ENCODE measurements at places on chromosomes 13 and 19.

- DNase-seq, result no peak
These were observed 3.3 kb downstream of the GPX4 start for GRCh38 chr19:1106841-1107660.

- DNase-seq, result no peak
These were observed 58.4 kb upstream of the UQCRFS1 start for GRCh38 chr19:29271341-29271740.

- peak; percentile 92 for DNase-seq
These were observed 67.0 kb upstream of the SERP2 start for GRCh38 chr13:44306371-44307192.

DNA sequence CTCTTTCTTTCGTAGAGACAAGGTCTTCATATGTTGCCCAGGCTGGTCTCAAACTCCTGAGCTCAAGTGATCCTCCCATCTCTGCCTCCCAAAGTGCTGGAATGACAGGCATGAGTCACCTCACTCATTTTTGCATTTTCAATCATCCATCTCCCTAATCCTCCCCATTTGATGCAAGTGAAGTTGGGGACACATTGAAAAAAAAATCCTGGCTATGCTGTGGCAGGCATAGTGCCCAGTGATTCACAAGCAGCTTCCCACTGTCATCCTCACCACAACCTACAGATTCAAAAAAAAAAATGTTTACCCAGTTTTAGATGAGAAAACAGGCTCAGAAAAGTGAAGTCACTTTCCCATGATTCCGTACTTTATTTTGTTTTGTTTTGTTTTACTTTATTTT, 44.7 kb upstream of the USP29 start:
- no peak for DNase-seq

DNA sequence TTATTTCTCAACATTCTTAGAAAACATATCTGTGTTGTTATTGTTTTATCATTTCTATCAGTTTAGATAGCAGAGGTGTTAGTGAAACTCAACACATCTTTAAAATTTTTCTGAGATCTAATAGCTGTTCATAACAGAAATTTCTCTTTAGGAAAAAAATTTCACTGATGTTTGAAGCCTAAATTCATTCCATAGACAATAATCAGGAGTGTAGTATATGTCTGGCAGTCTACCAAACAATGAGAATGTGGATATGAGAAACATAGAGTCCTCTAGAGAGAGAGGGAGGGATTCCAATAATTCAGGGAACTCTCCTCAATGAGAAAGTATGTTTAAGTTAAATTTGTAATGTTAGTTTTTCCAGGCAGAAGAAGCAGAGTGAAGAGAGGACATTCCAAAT, 118.2 kb upstream of the EDNRB start:
- no peak for DNase-seq

- no peak for DNase-seq
These were observed 209.9 kb downstream of the COL4A1 start for GRCh38 chr13:110097013-110097412.

GRCh38 chr19:48587387-48587786, 19.2 kb upstream of the SPACA4 start:
- DNase-seq, result no peak

GRCh38 chr13:20702915-20703779, at the start of gene IL17D:
Gene IL17D (plus strand): TSS chr13:20703699. CDS start chr13:20704002, 303 bp downstream.
- DNase-seq, result no peak

- no peak for DNase-seq
These were observed 44.5 kb downstream of the RUBCNL start for GRCh38 chr13:46342538-46342937.

- DNase-seq, result no peak
These were observed 154.2 kb downstream of the TNFRSF19 start for GRCh38 chr13:23724196-23724970.

DNA sequence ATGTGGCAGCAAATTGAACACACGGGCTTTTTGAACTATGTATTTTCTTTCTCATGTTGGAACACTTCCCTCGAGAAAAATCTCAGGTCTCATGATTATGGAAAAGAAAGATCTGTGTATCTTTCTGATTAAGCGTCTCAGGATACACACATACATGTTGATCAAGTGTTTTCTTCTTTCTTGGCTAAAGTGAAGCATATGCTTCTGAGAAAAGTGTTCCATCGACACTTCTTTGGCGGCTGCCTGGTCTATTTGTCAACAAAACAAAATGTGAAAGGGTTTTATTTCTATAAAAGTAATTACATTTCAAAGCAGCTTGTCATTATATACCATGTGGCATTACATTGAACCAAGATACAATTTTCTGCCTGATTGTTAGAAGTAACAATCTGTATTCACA, 157.5 kb downstream of the DLEU7 start:
- no peak for DNase-seq

DNA sequence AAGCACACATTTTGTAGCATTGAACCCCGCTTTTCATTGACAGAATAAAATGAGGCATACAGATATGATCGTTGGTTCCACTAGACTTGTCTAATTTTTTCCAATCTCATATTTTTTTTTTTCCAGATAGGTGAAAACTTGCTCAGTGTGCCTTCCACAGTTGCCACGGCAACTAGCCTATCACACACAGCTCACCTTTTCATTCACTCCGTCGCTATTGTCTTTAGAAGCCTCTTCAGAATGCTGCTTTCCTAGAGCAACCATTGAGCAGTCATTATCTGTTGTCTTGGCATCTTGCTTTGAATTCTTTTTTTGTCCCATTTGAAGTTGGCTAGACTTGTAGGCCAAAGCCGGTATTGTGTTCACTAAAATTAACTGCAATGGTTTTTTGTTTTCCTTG, 37.7 kb upstream of the ESD start:
- DNase-seq, result no peak

DNA sequence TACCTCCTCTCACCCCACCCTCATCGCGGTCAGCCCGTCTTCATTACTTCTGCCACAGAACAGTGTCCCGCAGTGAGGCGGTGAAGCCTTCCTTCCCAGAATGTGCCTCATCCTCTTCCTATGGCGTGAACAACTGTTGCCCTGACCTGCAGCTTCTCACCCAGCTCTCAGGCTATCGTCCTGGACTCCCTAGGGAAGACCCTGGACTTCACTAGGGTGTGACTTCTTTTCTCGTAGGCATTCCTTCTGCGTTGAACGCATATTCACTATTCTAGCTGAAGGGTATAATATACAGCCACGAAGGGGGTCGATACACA, 982 bp downstream of the ZNF865 start:
- DNase-seq, result no peak

Measured in non-pigmented ciliary epithelial cell (primary cell).